BJ (cell line): ENCODE measurements at places on chromosomes 7 and 10.

DNA sequence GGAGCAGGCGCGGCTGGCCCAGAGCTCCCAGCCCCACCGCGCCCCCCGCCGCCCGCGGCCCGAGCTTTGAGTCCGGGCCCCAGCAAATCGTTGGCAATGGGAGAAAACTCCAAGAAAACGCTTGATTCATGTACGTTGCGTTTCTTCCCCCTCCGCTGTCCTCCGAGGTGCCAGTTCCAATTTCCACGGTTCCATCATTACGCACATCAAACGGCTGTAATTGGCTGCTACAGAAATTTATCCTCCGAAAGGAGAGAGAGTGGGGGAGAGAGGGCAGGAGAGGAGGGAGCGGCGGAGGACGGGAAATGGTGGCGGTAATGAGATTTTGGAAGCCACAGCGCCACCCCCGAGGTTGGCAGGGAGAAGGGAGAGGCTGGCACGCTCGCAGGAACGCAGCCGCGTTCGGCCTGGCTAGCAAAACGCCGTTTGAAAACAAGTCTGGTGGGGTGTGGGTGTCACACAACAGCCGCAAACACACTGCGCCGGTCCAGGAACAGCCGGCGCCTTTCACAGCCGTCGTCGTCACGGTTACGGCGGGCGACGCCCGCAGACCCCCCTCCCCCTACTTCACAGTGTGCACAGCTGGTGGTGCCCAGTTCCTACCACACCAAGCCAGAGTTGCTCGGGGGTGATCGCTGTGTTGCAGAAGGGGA is 57.5 kb downstream of the UNCX start:
- DNase-seq = no peak

DNA sequence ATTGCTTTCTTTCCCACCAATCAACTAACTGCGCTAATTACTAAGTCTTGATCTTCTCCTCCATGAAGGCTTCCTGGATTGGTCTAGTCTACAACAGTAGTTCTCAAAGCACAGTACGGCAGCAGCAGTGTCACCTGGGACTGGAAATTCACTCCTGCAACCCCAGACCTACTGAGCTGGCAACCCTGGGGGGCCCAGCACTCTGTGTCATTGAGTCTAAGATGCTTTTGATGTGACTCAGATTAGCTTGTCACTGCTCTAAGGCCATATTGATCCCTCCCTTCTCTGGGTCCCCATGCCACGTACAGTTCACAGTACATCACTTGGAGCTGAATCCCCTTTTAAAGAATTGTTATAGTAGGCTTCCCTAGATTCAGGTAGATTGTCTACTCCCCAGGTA is 65.7 kb upstream of the KMT2C start:
- no peak for DNase-seq

DNA sequence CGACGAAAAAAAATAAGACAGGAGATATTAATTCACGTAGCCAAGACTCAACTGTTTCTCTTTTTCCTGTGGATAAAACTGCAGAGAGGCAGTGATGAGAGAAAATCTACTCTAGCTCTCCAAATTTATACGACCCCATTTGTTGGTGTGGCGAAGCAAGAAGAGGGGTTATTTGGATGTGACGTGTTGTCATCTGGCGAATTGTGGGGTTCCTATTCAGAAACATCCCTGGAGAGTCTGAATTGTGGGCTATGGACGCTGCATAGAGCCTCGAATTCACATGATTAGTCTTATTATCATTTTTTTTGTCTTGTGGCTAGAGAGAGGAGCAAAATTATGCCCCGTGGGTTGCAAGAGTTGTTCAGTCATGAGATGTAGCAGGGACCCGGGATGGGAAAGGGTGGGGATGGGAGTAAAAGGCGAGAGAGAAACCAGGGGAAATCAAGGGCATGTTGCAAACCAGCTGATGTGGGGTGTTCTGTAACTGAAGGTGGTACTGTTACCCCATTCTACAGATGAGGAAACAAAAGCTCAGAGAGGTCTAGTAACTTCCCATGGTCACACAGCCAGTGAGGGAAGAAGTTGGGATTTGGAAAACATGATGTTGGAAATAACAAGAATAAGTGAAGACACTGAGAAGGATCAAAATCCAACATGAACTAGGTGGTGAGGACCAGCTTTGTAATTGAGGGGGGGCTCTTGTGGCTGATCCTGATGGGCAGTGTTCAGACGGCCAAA is 69.2 kb upstream of the SFMBT2 start:
- no peak for DNase-seq

GRCh38 chr10:117092386-117092785 is 45.7 kb downstream of the VAX1 start:
- no peak for DNase-seq

DNA sequence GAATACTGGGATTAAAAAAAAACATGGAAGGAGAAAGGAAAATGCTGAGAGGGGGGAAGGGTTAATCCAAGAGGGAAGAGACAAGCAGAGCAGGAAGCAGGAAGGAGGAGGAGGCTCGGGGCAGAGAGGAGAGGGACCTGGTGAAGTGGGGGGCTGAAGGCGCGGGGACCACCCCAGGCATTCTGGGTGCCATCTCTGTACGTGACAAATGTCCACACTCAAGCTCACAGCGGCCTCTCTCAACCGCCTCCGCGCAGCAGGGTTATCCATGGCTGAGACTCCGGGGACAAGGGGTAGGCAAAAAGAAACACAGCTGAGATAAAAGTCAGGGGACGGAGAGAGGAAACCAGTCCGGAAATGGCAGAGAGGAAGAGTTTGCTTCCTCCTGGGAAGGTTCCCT is 33.9 kb downstream of the EN2 start:
- no peak for DNase-seq

GRCh38 chr7:11551470-11551869 is 280.5 kb downstream of the THSD7A start:
- no peak for DNase-seq

DNA sequence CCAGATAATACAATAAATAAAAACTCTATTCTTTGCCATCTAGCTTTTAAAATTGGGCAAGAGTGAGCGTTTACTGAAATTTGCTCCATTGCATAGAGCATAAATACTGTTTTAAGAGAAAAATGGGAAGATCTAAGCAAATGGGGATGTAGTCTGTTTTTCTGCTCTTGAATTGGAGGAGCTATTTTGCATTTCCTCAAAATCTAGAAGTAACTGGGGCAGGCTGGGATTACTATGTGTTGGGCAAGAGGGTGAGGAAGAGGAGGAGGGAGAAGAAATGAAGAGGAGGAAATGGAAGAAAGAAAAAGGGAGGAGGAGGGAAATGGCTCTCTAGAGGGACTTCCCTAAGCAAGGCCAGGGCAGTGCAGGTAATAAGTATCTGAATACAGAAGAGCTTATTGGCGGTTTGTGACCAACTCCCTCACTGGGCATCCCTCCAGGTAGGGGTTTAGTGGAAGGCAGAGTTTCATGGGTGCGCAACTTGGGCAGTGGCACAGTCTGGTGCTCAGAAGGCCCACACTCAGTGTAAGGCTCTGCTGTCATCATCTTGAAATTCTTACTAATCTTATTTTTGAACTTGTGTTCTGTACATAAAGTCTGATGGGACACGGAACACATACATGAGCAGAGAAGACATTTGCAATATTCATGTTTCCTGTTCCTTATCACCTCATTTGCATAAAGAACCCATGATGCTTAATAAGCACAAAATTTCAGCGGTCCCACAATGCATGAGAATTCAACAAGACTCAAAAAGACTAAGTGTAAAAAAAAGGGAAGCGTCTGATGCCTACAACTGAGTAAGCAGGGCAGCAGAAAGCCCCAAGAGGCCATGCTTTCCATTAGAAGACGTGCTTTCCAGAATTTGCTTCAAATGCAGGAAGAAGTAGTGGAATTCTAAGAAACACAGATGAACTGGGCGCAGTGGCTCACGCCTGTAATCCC is 116.9 kb downstream of the EVX1 start:
- no peak for DNase-seq

DNA sequence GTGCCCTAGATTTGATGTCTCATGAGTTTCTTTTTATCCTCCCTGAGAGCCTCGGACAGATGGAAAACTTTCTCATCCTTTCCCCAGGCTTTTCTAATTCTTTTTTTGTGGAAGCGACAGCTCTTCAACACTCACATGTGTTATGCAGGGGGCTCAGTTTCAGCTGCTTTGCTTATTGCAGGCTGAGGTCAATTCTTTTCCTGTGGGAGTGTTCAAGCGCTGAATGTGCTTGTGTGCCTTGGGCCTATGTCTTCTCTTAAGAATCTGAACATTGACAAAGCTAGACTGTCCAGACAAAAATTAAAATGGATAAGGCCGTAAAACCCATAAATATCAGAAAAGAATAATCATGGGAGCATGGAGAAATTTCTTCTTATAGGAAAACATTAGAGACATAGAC is 125.2 kb upstream of the STEAP4 start:
- DNase-seq = no peak

GRCh38 chr7:55055479-55055878 is 36.7 kb downstream of the EGFR start:
- DNase-seq = no peak

DNA sequence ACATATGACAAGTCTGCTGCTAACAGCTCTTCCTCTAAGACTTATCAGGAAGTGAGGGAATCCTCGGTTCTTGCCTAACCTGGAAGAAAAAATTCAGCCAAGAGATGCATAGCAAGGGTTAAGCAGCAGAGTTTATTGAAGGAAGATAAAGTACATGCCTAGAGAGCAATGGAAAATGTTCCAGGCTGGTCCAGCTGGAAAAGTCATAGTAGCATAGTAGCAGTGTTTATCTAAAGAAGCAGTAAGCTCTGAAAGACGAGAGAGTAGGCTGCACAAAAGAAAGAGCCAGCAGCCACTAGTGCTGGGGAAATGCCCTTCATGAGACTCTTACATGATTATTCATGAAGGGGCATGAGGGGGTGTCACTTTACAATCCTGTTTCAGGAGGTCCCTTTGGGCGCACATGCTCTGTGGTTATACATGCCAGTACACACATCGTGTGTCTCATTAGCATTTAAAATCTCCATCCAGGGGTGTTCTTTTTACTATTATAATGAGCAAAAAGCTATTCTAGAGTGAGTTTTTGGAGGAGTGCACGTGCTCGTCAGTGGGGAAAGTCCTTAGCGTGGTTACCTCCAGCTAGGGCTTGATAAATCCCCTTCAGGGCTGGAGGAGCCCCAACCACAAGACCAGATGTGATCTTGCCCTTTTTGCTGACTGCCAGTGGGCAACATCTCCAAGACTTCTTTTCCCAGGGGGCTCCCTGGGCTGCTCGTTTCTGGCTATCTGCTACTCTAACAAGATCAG is 716.1 kb downstream of the PARD3 start:
- no peak for DNase-seq

- DNase-seq = no peak
These were observed 78.4 kb upstream of the PRKAR2B start for GRCh38 chr7:106966121-106966520.

DNA sequence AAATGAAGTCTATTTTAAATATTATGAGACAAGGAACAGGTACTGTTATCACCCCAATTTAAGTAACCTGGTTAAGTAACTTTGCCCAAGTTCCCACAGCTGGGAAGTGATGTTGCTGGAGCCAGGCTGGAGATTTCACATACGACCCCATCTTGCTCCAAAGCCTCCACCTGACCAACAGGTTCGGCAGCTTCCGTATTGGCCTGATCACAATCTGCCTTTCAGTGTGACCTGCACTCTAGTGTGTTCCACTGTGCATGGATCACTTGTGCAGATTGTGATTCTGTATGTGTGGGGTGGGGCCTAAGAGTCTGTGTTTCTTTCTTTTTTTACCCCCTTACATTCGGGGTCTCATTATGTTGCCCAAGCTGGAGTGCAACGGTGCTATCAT is 66.1 kb downstream of the PRTFDC1 start:
- DNase-seq = no peak

- DNase-seq = no peak
These were observed 91.2 kb downstream of the DNAJB6 start for GRCh38 chr7:157427811-157428553.
